ENCODE measurements at places on chromosomes 2 and 18.

DNA sequence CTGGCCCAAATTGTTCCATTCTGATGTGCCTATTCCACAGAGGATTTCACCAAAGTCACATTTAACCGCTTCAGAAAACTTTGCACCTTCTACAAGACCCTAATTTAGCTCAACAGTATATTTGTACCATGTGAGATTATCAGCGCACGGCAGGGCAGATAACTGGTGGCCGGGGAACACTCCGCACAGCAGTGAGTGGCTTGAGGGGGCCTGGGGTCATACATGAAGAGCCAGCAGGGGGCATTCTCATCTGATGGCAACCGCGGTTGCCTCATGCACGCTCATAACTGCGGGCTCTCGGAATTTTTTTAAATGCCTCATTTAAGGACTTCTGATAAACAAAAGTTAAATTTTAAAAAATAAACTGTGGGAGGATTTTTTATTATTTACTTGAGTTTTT, 84.1 kb downstream of the BIN1 start:
- H3K27ac ChIP-seq, result no peak overlapping the region
- no peak for DNase-seq
- no peak overlapping the region for H3K4me3 ChIP-seq
- H3K4me1 ChIP-seq, result peaks cover 17% of the 10 kb centered on the region
- H3K27me3 ChIP-seq, result peaks cover 14% of the 10 kb centered on the region

DNA sequence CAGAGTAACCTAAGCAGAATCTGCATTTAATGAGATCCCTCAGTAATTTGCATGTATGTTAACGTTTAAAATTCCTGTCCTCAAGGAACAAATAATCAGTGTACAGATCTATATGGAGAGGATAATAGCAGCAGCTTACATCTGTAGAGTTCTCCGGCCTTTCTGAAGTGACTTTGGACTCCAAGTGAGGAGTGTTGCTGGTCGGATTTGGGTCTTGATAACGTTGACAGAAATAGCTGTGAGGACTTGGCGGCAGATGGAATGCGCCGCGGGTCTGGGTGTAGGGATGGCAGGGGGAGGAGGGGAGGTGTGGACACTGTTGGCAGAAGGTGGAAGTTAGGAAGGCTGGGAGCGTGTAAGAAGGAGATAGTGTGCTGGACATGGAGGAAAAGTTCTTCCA, 170.9 kb upstream of the GATA6 start:
- no peak overlapping the region for H3K27ac ChIP-seq
- no peak overlapping the region for H3K4me3 ChIP-seq
- no peaks in the 10 kb centered on the region for H3K36me3 ChIP-seq
- no peaks in the 10 kb centered on the region for H3K4me1 ChIP-seq
- DNase-seq, result no peak

DNA sequence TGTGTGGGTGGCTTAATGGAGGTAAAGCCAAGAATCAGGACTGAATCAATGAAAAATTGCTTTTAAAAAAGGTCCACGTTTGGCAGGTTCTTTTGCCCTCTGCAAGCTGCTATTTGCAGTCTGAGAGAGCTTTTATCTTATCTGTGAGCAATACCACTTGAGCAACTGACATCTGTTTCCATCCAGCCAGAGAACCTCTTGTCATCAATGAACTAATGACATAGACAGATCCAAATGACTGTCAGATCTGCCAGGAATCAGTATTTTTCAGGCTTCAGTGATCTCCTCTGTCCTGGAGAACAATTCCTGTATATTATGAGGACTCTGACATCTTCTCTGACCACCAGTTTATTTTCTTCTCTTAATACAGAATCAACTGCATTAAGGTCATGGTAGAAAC, 608.1 kb downstream of the LRP1B start:
- no peaks in the 10 kb centered on the region for H3K27me3 ChIP-seq
- no peaks in the 10 kb centered on the region for H3K36me3 ChIP-seq
- no peak overlapping the region for H3K27ac ChIP-seq

DNA sequence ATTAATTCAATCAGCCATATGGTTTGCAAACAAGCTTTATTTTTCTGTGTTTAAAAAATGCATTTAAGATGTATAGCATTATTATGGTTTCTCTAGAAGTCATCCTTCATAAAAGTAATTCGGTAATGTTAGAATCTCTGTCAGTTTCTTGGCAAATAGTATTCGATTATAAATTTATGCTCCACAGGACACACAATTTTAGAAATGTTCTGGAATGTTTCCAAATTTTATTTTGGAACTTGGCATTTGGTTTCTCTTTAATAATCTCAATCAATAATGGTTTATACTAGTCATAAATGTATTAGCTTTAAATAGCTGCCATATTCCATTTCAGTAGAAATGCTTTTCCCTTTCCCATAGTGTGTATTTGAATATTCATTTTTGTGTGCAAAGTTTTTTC, 156.4 kb downstream of the PLCL1 start:
- H3K4me3 ChIP-seq, result no peak overlapping the region
- no peak overlapping the region for H3K27ac ChIP-seq
- DNase-seq, result no peak
- peaks cover 26% of the 10 kb centered on the region for H3K36me3 ChIP-seq
- H3K27me3 ChIP-seq, result no peaks in the 10 kb centered on the region

GRCh38 chr2:55885127-55885943, 38.2 kb downstream of the EFEMP1 start:
- H3K4me1 ChIP-seq, result no peaks in the 10 kb centered on the region
- no peaks in the 10 kb centered on the region for H3K27me3 ChIP-seq
- H3K27ac ChIP-seq, result no peak overlapping the region
- no peaks in the 10 kb centered on the region for H3K36me3 ChIP-seq
- no peak overlapping the region for H3K4me3 ChIP-seq

DNA sequence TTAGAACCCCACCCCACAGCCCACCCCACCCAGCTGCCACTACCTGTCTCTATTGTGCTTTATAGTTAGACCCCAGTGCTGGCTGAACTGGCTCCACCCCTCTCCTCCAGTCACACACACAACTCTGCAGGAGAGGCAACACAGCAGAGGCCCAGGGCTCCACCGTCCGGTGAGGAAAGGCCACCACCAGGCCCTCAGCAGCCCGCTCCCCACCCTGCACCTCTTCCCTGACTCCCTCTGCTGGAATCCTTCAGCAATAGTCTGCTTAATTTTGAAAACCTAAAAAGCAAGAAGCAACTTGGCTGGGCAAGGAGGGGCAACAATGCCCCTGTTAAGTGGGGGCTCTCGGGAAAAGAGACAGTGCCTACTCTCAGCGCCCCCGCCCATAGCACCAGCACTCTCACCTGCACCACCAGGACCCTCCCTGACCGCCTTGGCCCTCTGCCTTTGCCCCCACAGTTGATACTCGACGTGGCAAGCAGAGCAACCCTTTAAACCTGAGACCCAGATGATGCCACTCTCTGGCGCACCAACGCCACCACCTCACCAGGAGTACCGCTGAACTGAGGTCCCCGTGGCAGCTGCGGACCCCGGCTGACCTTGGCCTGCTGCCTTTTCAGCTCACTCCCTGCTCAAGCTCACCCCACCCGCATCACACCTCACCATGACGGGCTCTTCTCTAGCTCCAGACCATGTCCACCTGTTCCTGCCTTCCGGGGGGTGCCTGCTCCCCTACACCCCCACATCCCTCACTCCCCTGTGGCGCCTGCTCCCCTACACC, 45.7 kb downstream of the NDUFA10 start:
- no peaks in the 10 kb centered on the region for H3K27me3 ChIP-seq
- no peak overlapping the region for H3K27ac ChIP-seq
- H3K4me3 ChIP-seq, result no peak overlapping the region
- H3K36me3 ChIP-seq, result peaks cover 34% of the 10 kb centered on the region

- no peak overlapping the region for H3K27ac ChIP-seq
- peaks cover 14% of the 10 kb centered on the region for H3K4me1 ChIP-seq
- H3K4me3 ChIP-seq, result peak overlapping the region; percentile 10
These were observed 123.1 kb downstream of the EIPR1 start for GRCh38 chr2:3254442-3254941.

DNA sequence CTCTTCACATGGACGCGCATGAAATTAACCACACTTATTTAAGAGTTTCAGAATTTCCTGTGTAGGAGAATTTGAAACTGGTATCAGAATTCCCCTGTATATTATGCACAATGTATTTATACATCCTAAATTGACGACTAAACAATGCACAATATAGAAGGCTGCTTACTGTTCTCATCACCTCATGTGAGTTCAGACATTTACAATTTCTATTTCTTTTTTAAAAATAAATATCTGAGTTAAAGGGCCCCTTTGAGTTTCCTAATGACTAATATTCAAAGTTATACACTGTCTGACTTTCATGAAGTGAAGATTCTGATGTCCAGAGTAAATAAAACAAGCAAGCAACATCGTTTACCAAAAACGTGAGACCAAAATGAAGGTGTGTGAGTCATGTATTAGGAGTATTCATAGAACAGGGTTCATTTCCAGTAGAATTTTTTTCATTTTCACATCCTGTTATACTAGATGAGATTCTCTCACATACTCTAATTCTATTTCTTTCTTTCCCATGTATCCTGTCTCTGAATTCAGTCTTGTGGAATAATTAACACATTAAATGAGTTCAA, 406.2 kb downstream of the NUP35 start:
- H3K4me3 ChIP-seq, result no peak overlapping the region
- H3K36me3 ChIP-seq, result no peaks in the 10 kb centered on the region
- H3K27ac ChIP-seq, result no peak overlapping the region
- H3K4me1 ChIP-seq, result no peaks in the 10 kb centered on the region

DNA sequence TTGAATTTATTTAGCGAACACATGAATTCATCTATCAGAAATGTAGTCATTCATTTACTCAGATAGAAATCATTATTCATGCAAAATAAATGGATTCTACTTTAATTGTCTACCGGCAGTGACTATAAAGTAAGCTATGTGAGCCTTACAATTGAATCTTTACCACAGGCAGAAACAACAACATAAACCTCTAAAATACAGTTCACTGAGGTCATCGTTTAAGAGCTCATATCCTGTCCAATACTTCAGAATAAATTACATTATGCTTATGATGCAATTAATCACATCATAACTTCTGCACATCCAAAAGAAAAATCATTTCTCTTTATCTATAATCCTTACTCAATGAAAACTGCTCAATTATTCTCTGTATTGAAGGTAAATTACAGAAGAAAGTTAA, 244.7 kb downstream of the HNMT start:
- H3K4me1 ChIP-seq, result no peaks in the 10 kb centered on the region
- H3K27me3 ChIP-seq, result no peaks in the 10 kb centered on the region

DNA sequence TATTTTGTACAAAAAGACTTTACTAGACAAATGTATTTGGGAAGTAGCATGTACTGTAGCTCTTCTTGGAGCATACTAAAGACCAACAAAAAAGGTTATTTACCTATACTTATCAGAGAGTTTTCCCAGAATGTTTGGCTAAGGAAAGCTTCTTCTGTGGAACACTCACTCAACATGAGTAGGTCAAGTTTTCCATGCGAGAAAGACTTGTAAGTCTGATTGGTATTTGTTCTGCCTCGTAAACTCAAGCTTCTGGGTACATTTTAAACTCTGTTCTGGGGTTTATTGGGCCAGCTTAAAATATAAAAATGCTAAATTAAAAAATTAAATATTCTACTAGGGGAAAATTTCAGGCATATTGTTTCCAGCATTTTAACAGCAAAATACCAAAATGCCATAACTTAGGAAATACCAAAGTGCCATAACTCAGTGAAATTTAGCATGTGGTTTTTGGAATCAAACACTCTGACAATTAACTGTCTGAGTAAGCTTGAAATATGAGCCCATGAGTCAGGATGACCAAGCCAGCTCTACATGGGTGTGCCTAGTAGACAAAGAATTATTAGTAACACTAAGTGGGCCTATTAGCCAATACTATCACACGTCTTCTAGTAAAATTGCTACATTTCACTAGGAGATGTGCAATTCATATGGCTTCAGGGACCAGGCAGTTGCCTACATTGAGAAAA, 47.3 kb upstream of the SERPINE2 start:
- H3K27me3 ChIP-seq, result no peaks in the 10 kb centered on the region
- no peaks in the 10 kb centered on the region for H3K36me3 ChIP-seq
- peaks cover 2% of the 10 kb centered on the region for H3K4me1 ChIP-seq
- no peak for DNase-seq
- H3K27ac ChIP-seq, result no peak overlapping the region

- peaks cover 5% of the 10 kb centered on the region for H3K27me3 ChIP-seq
- no peak for DNase-seq
- no peaks in the 10 kb centered on the region for H3K36me3 ChIP-seq
- peaks cover 23% of the 10 kb centered on the region for H3K4me1 ChIP-seq
- H3K4me3 ChIP-seq, result no peak overlapping the region
- H3K27ac ChIP-seq, result no peak overlapping the region
These were observed 23.9 kb downstream of the DOK1 start for GRCh38 chr2:74578408-74578807.

GRCh38 chr2:67880291-67880761, 182.5 kb downstream of the C1D start:
- H3K4me3 ChIP-seq, result no peak overlapping the region
- H3K27me3 ChIP-seq, result peaks cover 5% of the 10 kb centered on the region
- H3K36me3 ChIP-seq, result no peaks in the 10 kb centered on the region
- no peak for DNase-seq
- no peaks in the 10 kb centered on the region for H3K4me1 ChIP-seq

GRCh38 chr2:140338795-140339194, 1558.6 kb upstream of the NXPH2 start:
- DNase-seq, result no peak
- H3K36me3 ChIP-seq, result no peaks in the 10 kb centered on the region
- H3K4me3 ChIP-seq, result no peak overlapping the region
- no peak overlapping the region for H3K27ac ChIP-seq
- no peaks in the 10 kb centered on the region for H3K4me1 ChIP-seq

DNA sequence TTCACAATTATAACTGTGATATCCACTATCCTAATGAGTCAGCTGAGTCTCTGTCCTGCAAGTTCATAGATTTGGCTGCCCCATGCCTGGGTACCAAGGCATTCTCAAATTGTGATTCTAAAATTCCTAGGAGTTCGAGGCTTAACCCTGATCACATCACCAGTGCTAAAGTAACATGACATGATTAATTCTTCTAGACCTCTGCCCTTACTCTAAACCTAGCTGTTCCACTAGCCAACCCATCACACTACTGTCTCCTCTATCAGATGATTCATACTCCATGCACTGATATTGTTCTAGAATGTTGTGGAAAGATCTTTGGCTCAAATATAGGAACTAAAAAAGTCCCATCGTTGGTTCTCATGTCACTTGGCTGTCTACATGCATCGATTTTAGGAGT, 487.6 kb downstream of the PIK3C3 start:
- H3K4me3 ChIP-seq, result no peak overlapping the region
- no peaks in the 10 kb centered on the region for H3K36me3 ChIP-seq
- no peaks in the 10 kb centered on the region for H3K4me1 ChIP-seq
- no peak for DNase-seq
- H3K27me3 ChIP-seq, result no peaks in the 10 kb centered on the region

DNA sequence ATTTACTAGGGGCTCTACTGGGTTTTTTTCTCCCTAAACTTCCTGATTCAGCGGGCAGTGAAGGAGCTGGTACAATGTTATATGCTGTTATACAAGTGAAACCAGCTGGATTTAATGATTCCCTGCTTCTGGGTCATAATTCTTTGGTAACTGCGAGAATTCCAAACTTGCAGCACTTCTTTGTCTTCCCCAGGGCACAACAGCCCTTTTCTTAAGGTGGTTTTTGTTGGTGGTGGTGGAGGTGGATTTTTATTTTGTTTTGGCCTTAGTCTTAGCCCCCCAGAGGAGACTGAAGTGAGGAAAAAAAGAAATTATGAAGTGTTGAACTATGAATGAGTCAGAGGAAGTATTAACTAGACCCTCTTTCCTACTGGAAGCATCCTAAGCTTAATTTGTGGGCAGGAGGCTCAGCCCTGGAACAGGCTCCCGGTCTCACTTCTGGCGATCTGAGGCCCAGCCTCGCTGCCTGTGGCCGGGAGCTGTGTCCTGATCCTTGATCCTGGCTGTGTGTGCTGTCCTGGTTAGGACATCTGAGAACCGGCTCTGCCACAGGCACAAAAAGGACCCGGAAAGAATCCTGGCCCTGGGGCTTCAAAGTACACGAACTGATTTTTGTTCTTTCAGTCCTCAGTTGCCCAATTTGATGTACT, 141.9 kb downstream of the LYPD6B start:
- peaks cover 7% of the 10 kb centered on the region for H3K27me3 ChIP-seq
- no peak overlapping the region for H3K4me3 ChIP-seq
